CD4-positive, alpha-beta T cell treated with Interleukin-10 for 1 hour (primary cell): ENCODE measurements at places on chromosomes 4 and X.

- no peak for DNase-seq
Measured at GRCh38 chr4:15513545-15513944, 43.9 kb downstream of the CC2D2A start.

DNA sequence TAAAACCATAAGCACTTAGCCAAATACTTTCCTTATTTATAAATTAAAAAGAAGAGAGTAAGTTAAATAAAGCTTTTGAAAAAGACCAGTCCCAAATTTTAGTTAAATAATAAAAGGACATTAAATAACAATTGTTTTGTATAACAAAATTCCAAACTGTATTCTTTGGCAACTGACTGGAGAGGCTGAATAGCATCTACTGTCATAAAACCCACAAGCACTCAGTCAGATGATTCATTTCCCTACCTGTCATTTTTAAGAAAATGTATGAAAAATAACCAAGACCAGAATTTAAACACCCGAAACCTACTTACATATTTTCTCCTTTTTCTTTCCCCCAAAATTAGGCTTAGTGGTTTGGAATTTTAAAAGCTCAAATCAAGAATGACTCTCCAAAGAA, 32.5 kb upstream of the SMIM10L2A start:
- DNase-seq, result no peak

DNA sequence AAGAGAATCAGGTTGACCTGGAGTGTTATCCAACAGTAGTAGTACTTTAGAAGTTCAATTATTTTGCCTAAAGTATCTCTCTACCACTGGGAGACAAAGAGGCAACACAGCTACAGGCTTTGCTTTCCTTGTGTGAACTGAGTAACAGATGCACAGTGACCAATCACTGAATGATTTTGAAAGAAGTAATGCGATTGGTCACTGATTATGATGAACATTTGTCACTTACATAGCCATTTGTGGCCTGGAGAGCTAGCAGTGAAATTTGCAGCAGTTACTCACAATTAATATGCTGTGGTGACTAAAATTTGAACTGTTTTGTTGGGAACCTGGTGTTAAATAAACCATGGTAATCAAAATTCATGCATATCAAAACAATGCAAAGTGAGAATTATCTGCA, 508.7 kb upstream of the DIPK2B start:
- DNase-seq, result no peak

- no peak for DNase-seq
Measured at GRCh38 chr4:26632916-26633315, 49.0 kb downstream of the TBC1D19 start.

DNA sequence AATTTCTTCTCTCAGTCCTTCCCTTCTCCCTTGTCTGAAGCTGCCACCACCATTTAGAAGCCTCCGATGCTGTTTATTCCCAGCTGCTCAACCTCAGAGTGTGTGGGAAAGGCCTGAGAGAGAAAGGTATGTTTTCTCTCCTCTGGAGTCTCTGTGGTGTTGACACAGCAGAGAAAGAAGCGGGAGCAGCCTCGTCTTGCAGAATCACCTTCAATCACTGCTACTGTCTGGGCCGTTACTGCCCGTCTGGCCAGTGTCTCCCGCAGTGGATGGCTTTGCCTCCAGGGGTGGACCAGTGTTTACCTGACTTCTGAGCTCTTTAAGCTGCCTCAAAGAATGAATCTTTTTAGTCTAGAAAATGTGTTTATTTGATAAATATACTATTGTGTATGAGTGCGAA, 148.9 kb upstream of the FAM47C start:
- DNase-seq, result no peak

GRCh38 chr4:177220376-177220775, 89.3 kb upstream of the NEIL3 start:
- DNase-seq, result no peak

DNA sequence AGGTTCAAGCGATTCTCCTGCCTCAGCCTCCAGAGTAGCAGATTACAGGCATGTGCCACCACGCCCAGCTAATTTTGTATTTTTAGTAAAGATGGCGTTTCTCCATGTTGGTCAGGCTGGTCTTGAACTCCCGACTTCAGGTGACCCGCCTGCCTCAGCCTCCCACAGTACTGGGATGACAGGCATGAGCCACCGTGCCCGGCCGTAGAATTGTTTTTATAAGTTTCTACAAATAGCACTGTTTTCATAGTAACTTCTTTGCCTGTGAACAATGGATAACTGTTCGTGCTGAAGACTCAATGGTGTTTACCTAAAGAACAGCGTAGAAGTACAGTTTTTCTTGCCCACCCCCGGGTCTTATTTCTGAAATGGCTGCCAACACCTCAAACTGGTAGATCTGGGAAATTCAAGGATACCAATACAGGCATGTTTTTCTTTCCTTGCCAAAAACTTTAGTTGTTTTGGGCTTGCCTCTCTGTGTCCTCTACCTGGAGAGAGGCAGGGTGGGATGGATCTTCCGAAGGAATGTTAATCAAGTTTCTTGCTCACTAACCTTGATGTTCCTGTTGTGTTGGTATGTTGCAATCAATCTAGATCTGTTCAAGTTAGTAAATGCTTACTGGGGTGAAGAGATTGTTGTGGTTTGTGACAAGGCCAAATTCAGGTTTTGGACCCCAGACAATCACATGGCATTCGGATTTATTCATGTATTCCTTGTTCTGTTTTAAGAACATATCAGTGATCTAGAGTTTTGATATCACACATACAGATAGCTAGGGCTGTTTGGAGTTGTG, 2.8 kb upstream of the RUFY3 start:
- no peak for DNase-seq

DNA sequence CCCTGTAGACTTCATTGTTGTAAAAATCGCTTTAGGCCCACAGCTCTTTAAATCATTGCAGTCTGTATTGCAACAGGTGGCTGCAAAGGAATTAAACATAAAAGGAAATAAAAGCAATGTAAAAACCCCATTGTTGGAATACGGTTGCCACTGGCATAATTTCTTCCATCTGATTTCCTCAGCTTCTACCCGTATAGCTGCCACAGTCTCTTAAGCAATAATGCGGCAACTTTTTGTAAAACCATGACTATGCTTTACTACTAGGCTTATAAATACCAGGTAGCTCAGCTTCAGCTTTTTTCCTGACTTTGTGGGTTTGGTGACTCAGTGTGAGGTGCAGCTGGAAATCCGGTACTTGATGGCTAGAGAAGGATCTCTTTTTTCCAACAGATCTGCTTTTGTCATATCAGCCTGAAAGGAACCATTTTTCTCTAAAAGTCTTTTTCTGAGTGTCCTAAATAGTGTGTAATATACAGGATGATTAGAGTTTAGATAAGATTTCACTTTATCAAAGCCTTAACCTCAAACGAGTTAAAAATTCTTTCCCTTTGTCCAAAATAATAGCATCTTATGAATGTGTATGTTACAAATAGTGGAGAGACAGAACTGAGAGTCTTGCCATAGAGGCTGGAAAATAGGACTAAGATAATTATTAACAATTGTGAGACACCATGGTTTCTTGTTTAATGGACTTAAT, 268.0 kb downstream of the ADGRL3 start:
- no peak for DNase-seq

- no peak for DNase-seq
Measured at GRCh38 chr4:84730375-84730774, 147.4 kb downstream of the CDS1 start.

DNA sequence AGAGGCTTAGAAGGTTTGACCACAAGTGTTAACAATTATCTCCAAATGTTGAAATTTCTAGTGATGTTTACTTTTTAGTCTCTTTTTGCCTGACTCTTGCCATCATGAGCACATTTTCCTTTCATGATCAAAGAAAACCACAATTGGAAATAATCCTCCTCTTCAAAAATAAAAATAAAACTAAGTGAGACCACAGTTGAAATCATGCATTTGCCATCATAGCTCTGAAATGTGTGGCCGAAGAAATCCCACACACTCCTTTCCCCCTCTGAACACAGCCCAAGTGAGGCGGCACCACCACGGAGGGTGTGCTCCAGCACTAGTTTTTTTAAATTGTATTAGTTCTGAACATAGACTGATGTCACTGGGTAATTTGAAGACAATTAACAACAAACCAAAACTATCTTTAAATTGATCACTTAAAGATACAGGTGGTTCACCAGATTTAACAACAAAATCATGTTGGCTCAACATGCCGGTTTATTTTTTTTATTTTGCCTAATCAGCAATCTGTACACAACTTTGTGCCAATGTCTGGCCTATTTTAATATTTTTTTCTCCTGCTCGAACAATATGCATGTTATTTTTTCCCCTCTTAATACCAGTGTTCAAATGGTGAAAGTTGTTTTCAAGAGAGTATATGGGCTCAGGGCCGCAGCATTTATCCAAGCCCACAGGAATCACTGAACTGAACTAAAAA, 17.6 kb downstream of the APBB2 start:
- no peak for DNase-seq

GRCh38 chr4:114028071-114028470, 48.6 kb upstream of the ARSJ start:
- no peak for DNase-seq

DNA sequence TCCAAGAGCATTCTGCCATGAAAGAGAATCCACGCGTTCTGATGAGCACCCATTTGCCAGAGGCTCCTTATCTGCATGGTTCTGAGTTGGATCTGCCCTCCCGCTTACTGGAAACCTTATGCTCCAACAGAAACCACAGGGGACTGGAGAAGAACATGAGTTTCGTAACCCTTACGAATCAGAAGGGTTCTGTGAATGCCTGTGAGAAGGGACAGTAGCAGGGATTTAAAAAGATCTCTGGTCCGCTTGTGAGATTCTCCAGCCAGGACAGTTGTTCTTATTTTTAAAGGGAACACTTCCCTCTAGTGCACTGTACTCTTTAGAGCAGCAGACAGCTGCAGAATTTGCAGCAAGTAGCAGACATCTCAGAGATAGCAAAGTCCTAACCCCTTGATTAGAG, 22.5 kb upstream of the CENPU start:
- no peak for DNase-seq

DNA sequence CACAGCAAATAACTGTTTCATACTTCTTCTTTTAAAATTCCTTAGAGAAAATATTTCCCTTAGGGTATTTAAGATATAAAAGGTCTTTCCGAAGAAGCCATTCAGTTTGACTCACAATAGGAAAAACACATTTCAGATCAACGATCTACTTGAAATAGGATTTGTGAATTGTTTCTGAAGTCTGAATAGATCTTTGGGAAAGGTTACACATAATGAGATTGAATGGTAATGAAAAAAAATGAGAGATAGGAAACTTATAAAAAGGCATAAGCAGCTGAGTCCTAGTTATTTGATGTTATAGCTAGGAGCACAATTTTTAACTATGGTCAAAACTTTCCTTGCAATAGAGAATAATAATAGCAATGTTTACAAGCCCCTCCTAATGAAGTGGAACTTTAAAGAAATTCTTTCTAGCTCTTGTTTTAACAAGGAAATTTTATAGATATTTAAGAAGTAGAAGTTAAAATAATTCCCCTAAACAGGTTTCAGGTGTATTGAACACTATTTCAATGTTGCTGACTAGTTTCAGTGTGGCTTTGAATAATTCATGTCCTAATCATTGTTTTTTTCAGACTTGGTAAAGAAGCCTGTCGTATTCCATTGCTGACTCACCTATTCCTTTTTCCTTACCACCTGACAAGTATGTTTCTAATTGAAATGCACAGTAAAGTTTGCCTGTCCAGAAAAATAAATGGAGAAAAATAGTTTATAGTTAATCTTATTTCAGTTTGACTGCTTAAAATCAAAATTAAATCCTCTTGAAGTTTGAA, 89.1 kb downstream of the PCDH18 start:
- DNase-seq, result no peak

DNA sequence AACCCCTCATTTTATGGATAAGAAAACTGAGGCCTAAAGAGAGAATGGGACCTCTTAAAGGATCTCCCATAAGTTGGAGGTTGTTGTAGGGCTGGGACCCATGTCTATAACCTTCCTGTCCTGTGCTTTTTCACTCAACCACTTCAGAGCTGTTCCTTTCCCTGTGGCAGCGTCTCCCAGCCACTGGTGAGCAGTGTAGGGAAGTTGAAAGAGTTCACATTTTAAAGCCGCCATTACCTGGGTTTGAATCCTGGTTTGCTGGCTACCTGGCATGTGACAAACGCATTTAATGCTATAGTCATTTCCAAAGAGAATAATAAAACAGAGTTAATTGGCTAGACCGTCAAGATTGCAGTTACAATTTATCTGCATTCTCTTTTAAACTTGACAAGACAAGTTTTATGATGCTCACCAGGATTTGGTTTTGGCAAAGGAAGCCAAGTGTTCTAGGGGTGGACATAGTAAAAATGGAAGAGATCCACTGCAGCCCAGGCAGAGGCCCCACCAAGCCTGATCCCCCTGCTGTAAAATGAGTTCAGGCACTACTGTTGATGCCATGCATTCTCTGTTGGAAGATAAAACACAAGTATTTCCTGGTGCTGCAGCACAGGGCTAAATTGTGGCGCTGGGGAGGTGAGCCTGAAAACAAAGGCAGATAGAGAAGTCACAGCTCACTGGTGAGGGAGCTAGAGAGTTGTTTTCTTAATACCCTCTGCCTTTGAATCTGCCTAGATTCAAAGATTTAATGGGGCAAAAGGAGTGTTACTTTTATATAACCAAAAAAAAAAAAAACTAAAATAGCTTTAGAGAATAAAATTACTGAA, 218.7 kb downstream of the NWD2 start:
- DNase-seq, result no peak

DNA sequence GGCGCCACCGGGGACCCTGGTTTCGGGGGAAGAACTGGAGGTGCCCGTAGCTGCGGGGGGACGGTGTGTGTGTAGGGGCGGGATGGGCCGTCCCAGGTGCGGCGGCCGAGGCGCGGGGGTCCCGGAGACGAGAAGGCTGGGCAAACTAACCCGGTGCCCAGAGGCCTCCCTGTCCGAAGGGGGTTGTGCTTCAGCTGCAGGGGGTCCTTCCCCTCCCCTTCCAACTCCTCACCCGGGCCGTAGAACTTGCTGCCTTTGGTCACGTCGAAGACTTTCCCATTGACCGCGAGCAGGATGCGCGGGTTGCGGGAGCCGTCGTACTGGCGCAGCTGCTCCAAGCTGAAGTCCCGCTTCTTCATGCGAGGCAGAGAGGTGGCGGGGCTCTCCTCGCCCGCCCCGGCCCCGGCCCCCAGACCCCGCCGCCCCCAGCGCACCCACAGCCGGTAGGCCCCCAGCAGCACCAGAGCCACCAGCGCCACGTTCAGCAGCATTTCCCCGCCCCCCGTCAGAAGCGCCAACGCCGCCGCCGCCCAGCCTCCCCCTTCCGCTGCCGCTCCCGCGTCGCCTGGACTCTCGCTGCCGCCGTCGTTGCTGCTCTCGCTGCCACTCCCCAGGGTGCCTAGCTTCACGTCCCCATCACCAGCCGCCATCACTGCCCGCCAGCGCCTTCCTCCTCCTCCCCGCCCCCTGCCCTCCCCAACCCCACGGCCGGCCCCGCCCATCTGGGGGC, at the start of gene PGRMC2:
Gene PGRMC2, minus strand, starts transcription at position 673 of the 730 bp plus-strand sequence. Its CDS starts 23 bp downstream, at position 650.
- DNase-seq, result no peak

GRCh38 chrX:121238093-121238492, 190.7 kb downstream of the GLUD2 start:
- no peak for DNase-seq

DNA sequence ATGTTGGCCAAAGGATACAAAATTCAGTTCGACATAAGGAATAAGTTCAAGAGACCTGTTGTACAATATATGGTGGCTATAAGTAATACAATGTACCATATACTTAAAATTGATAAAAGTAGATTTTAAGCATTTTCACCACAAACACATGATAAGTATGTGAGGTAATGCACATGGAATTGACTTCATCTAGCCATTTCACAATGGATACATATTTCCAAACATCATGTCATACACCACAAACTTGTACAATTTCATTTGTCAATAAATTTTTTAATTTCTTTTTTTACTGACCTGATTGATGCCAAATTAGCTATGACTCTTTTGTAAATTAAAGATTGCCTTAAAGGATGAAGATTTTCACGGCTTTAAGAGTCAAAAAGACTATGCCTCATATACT, 103.1 kb upstream of the VCX2 start:
- DNase-seq, result no peak
